ENCODE measurements at places on chromosomes 3 and 15.

GRCh38 chr3:84504761-84505160, 454.0 kb upstream of the CADM2 start:
- no peak for DNase-seq

DNA sequence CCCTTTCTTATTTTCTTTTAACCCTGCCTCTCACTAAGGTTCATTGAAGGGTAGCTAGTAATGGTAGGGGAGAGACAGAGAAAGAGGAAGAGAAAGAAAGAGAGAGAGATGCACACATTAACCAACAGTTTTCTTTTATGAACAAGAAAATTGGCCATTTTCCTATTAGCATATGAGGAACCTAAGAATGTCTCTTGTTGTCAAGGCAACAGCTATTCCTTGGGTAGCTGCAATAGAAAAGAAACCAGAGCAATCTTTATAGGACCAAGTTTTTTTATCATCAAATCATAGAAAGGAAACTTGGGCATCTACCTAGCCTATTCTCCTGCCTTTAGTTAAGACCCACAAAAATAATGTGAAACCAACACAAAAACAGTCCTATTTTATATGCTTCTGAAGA, 15.0 kb upstream of the CCDC39 start:
- no peak for DNase-seq

DNA sequence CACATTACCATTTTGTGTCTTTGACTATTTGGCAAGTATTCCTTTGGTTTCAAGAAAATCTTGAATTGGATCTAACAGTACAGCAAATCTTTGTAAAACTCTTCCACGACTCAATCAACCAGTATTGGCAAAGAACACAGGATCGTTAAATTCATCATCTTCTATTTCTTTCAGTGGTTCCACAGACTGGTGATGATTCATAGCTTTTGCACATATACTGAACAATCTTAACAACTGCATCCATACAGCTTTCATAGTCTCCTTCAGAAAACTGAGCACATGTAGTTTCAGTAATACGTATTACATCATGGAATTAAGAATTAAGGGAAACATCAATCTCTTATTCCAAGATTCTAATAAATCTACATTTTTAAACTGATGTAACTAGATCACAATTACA, 91.6 kb upstream of the LIPC start:
- no peak for DNase-seq

GRCh38 chr15:66893294-66893693, 172.1 kb upstream of the SMAD3 start:
- no peak for DNase-seq

- no peak for DNase-seq
Measured at GRCh38 chr15:55589287-55589686, 1.1 kb upstream of the PYGO1 start.

- DNase-seq, result no peak
Measured at GRCh38 chr3:158105119-158105709, 1.0 kb downstream of the SHOX2 start.

- DNase-seq, result no peak
Measured at GRCh38 chr15:78192826-78193594, 41.4 kb downstream of the ACSBG1 start.

DNA sequence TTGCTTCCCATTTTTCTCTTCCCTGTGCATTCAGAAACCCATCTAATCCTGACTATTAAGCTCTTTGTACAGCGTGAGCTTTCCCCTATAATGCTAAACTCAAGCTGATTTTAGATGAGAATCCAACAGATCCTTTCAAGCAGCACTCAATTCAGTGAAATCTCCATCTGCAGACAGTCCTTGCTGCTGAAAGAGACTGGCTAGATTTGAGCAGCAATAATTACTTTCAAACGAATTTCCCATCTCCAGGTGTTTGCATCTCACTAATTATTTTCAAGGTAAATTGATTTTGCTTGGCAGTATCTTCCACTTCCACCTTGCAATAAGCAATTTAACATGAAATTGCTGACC, 49.5 kb upstream of the SLC7A14 start:
- no peak for DNase-seq

DNA sequence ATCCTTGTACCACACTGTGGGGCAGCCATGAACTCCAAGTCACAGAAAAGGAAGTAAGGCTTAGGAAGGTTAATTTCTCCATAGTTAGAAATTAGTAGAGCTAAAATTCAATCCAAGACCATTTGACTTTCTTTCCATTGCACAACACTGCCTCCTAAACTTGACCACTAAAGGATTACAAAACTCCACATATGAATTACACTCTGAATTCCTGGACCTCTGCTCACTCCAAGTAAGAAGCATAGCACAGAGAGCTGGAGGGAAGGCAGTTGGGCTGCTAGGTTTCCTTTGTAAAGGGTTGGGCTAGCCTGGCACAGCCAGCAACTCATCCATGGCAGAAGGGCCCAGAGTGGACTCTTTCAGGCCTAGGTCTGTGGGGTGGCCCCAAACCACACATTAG, 134.4 kb downstream of the MYLK start:
- peak; percentile 79 for DNase-seq

Measured in non-pigmented ciliary epithelial cell (primary cell).